ENCODE measurements at places on chromosomes 11 and 22.
A peak's percentile ranks its signal among the peaks of the same experiment; 100 is the strongest.

GRCh38 chr11:63510360-63511047 is 4.6 kb downstream of the LGALS12 start:
- no peak for DNase-seq

DNA sequence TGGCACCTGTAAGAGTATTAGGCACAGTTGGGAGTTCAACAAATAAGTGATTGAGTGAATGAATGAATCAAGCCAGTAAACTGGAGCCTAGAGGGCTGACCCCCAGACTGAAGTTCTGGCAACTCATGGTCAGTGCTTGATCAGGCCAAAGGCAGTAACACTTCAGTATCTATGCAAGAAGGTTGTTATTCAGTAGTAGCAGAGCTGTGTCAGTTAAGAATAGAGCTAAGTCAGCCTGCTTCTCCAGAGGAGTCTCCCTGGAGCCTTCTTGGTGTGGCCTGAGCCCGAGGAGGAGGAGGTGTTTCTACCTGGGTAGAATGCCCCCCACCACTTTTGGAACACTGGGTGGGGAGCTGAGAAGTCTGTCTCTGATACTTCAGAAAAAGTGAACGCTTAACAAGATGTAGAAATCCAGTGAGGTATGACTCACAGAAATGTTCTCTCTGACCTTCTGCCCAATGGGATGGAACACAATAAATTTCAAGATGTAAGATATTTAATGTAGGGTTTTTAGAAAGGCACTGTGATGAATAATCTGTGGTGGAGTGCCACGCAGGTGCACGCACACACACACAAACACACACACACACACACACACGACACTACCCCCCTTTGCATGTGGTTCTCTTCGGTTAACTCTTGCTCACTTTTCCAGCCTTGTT is 219.9 kb downstream of the HIPK3 start:
- no peak for DNase-seq

- no peak for DNase-seq
These were observed 54.6 kb upstream of the CHRM4 start for GRCh38 chr11:46445920-46446771.

DNA sequence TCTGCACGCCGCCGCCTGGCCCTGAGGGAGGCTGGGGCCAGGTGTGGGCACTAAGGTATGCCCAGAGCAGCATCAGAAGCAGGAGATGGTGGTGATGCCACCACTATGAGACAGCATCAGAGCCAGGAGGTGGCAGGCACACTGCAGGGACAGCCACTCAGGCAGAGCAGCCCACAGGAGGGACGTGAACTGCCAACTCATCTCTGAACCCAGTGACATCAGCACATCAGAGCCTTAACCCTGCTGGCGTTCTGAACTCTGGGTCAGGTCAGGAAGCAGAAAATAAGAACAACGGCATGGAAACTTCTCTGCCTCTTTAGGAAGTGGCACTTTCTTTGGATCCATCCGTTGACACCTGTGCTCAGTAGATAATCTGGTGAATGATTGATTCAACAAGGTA is 14.7 kb upstream of the IFT27 start:
- DNase-seq = no peak

DNA sequence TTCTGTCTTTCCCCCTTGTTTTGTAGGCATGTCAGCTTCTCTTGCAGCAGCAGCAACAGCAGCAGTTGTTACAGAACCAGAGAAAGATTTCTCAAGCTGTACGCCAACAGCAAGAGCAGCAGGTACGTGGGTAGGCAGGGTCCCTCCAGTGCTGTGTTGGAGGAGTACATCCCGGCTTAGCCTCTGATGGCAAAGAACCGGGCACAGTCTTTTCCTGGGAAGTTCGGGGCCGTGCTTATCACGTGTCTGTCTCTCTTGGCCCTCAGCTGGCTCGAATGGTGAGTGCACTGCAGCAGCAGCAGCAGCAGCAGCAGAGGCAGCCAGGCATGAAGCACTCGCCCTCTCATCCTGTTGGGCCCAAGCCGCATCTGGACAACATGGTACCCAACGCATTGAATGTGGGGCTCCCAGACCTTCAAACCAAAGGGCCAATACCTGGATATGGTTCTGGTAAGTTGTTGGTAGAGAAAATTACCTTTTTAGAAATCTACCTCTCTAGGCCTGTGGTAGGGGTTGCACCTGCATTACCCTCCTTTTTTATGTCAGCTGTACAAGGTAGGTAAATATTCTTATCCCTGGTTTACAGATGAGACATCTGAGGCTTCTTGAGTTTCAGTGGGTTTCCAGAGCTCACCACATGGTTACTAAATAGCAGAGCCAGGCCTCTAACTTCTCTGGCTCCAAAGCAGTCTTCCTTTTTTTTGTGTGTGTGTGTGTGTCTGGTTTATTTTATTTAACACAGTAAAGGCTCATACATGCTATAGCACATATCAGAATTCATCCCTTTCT is 45.2 kb upstream of the ADSL start:
- no peak for DNase-seq

GRCh38 chr11:128388206-128388815 is 199.0 kb downstream of the ETS1 start:
- DNase-seq = no peak

- no peak for DNase-seq
These were observed 15.6 kb downstream of the TBC1D10A start for GRCh38 chr22:30310881-30311771.

DNA sequence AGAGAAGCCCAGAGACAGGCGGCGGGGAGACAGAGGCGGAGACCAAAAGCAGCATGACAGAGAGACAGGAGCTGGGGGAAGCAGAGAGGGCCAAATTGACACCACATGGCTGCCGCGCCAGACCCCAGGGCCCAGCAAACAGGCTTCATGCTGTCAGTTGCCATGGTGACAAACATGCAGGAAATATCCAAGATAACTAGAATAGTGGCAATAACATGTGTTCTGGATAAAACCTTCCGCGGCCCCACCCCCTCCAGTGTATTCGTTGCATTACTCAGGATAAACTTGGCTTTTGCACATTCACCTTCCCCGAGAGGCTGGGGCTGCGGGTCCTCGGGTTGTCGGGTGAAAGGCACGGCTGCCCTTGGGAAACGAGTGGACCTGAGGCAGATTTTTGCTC is 49.9 kb upstream of the CDON start:
- DNase-seq = no peak

GRCh38 chr11:2746401-2747247 is 46.8 kb upstream of the KCNQ1OT1 start:
- DNase-seq = no peak

DNA sequence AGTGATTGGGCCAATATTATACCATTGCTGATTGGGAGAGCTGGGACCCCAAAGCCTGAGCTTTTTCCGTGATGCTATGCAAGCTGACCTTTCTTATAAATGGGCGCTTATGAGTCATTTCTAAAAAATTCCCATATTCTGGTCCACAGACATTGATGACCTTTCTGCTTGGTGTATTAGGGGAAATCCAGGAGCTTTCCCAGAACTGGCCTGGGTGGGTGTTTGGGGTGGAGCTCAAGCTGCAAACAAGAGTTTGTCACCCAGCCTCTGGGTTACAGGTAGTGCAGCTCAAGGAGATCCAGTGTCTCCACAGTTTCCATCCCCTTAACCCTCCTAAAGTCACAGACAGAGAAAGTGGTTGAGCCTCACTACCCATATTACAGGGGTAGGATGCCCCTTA is 67.7 kb downstream of the CCDC81 start:
- no peak for DNase-seq

DNA sequence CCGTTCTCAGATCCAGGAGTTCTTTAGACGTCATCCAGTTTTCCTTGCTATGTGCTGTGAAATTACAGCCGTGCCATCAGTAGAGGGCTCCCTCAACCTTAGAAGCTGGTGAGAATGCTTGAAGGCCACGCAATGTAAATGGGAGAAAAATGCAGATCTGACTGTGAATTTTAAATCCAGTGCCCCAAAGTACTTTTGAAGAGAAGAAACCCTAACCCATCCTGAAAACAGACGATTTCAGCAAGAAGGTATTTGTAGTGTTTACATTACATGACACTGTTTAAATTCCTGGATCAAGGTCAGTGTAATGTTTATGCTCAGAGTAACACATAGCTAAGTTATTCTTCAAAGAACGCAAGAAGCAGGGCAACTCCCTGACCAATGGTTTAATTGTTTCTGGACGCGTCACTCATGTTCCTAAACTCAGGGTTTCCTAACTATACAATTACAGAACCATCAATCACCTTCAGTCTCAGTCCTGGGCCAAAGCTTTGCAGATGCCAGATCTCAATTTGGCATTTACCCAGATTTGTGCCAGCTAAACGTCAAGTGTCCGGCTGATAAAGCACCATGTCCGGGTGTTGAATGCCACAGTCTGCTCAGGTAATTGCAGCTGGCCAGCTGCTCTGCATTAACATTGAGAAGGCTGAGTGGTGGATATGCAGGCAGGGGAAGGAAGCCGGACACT is 38.2 kb downstream of the ADAMTS8 start:
- DNase-seq = no peak

- no peak for DNase-seq
These were observed 10.6 kb downstream of the LRRC51 start for GRCh38 chr11:72091292-72091691.

GRCh38 chr11:18088966-18089365 is 16.9 kb downstream of the SAAL1 start:
- no peak for DNase-seq

- DNase-seq = no peak
These were observed 66.0 kb downstream of the MYEOV start for GRCh38 chr11:69359735-69360480.

DNA sequence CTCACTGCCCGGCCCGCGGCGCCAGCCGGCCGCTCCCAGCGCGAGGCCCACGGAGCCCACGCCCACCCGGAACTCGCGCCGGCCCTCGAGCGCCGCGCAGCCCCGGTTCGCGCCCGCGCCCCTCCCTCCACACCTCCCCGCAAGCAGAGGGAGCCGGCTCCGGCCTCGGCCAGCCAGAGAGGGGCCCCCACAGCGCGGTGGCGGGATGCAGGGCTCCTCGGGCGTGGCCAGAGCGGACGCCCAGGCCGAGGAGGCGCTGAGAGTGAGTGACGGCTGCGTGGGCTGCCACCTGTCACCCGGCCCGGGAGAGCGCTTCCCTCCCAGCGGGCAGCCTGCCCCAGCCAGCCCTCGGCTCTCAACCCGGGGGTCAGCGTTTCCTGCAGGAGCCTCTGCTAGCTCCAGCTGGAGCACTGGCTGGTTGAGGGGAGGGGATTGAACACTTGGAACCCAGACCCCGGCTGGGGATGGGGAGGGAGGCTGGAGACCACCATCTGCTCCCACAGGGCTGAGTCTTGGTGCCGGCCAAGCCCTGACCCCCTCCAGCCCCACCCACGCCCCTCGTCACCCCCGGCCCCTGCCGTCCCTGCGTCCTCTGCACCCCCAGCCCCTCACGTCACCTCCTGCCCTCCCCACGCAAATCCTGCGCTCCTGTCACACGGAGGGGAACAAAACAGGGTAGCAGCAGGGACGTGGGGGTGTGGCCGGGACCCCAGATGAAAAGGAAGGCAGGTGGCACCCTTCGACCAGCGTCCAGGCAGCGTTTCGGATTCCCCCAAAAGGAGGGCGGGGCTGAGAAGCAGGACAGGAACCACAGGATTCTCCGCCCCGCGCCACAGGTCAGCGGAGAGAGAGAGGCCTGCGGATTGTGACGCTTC is 157.0 kb downstream of the BRD1 start:
- no peak for DNase-seq

DNA sequence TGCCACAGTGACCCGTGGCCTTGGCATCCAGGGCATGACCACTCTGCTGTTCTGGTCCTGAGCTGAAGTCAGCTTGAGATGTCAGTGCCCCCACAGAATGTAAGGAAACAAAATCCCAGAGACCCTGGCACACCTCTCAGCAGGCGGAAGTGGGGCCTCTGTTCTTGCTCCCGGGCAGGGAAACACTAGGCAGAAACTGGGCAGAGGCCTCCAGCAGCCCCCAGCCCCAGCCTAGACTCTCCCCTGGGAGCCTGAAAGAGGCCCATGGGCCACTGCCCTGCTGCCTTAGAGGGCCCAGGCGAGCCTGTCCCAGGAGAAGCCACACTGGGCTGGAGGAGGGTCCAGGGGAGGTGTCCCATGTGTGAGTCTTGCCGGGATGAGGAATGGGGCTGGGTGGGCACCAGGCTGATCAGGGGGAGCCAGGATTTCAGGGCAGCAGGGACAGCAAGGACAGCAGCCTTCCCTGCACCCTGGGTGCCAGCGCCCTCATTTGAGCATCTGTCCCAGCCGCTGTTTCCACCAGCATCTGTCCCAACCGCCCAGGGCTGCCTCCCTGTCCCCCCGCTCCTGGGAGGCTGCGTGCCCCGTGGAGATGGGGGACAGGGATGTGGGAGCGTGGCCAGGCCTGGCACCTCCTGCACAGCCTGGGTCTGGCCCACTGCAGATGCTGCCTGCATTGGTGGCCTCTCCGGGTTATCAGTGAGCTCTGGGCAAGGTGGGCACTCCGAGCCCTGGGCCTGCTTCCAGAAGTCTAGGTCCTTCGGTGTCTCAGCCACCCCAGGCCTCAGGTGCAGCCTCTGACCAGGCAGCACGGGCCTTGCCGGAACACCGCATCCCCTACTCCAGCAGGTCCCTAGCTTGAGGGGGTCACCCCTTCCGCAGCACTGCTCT is 1072.4 kb downstream of the BRD1 start:
- DNase-seq = no peak

- DNase-seq = no peak
These were observed 654.6 kb upstream of the API5 start for GRCh38 chr11:42657169-42657568.

DNA sequence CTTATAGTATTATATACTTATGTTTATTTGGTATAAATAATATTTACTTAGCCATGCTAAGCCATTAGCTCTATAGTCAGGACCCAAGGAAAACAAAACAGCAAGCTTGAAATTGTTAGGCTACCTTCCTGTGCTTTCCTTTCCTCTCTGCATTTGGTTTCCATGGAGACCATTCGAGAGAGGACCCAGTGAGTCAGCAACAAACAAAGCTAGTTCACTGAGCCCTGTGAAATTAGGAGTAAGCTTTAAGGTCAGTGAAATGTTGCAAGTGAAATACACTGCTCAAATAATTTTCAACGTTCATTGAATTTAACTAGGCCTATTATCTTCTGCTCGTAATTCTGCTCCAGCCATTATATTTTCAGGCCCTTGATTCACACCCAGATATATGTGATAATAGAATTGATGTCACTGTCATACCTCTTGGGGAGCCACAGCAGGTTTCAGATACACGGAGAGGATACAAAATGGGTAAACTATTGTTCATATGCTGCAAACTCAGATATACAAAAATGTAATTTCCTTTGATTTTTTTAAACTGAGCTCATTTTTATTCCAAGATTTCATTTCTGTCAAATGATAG is 9.1 kb upstream of the OR10D3 start:
- peak; percentile 61 for DNase-seq

GRCh38 chr11:61273178-61274078 is 21.7 kb downstream of the VWCE start:
- DNase-seq = no peak

GRCh38 chr11:76030286-76030685 is 176.0 kb downstream of the WNT11 start:
- DNase-seq = no peak

Measured in iPS DF 6.9 (cell line).